Epithelial cell of esophagus (primary cell): ENCODE measurements at places on chromosomes 2 and 18.

DNA sequence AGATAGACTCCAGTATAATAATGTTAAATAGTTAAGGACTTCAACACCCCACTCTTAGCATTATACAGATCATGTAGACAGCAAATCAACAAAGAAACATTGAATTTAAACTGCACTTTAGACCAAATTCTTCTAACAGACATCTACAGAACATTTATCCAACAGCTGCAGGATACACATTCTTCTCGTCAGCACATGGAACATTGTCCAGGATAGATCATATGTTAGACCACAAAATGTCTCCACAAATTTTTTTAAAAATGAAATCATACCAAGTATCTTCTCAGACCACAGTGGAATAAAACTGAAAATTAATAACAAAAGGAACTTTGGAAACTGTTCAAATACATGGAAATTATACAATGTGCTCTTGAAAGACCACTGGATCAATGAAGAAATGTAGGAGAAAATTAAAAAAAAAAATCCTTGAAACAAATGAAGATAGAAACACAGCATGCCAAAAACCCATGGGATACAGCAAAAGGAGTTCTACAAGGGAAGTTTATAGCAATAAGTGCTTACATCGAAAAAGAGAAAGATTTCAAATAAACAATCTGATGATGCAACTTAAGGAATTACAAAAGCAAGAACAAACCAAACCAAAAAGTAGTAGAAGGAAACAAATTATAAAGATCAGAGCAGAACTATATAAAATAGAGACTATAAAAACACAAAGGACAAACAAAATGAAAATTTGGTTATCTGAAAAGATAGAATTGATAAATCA is 12.3 kb upstream of the SPP2 start:
- no peak for DNase-seq

DNA sequence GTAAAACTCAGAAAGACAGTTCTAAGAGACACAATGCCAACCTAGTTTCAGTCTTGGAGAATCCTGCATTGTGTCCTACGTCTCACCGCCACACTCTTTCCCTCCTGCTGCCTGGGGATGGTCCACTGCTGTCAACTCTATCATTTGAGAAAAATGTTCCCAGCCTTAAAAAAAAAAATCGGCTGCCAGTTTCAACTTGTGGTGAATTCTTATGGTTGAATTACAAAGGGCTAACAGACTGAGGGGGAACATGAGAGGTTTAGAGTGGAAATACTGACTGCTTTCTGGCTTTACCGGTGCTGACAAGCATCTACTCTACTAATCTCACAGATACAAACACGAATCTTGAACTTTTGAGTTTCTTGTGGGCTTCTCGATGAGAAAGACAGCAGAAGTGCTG is 74.0 kb downstream of the NAB1 start:
- DNase-seq: peak; percentile 76

- no peak for DNase-seq
Observed at GRCh38 chr2:202861987-202862386, 9.6 kb downstream of the ICA1L start.

GRCh38 chr2:170714381-170715061 is 616 bp upstream of the SP5 start:
- no peak for DNase-seq

- peak; percentile 51 for DNase-seq
Observed at GRCh38 chr2:85410584-85411404, 628 bp upstream of the CAPG start.

DNA sequence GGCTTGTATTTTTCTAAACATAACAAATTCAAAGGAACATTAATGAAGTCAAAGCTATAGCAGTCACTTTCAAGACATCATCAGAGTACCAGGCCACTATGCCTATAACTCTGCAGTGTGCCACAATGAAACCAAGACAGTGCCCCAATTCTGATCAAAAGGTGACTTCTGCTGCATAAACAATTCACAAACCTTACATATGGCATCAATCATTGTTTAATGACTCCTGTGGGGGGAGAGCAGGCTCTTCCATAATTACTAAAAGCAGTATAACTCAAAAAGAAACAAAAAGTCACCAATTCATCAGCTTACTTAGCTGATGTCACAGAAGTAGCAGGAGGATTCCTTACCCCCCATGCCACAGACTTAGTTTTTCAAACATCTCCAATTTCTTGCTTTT is 15.5 kb downstream of the LPIN2 start:
- DNase-seq: no peak

DNA sequence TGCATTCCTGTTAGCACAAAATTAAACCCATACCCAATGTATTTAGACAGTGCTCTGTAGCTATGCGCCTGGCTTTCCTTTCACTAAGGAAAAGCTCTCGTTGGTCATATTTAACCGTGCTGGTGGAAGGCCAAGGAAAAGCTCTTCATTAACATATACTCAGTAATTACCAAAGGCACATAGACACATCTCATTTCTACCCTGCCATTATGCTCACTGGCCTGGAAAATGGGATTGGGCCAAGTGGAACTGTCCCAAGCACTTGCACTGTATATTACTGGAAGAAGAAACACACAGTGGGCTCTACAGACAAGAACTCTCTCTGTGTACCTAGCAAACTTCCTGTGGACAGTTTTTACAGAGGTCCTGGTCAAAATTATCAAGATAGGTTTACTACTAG is 274.4 kb downstream of the ERBB4 start:
- no peak for DNase-seq

- no peak for DNase-seq
Observed at GRCh38 chr18:37540424-37541138, 25.0 kb downstream of the CELF4 start.

DNA sequence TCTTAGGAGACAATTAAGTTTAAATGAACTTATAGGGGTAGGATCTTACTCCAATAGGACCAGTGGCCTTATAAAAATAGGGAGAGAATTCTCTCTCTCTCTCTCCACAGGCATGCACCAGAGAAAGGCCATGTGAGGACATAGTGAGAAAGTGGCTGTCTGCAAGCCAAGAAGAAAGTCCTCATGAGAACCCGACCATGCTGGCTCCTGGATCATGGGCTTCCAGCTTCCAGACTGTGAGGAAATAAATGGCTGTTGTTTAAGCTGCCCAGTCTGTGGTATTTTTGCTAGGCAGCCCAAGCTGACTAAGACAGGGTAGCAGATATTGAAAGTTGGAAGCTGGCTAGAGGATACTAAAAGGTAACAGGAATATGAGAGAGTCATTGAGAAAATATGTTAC is 454.0 kb downstream of the NBAS start:
- no peak for DNase-seq

GRCh38 chr2:219460424-219460926 is 25.8 kb downstream of the SPEG start:
- no peak for DNase-seq

- DNase-seq: no peak
Observed at GRCh38 chr2:215537611-215538010, 101.7 kb upstream of the FN1 start.

DNA sequence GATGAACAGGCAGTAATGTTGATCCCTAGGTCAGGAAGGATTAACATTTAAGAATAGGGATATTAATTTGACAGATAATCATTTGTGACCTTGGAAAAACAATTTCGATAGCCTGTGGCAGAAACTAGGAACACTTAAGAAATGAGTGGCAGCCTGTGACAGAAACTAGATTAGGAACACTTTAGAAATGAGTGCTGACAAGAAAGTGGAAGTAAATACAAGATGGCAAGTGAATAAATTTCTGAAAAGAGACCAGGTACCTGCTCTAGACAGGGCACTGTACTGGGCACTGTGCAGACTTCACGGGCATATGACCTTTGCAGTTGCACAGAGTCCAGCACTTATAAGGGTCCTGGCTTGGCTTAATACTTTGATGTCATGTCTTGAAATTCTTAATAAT is 5.5 kb upstream of the HNRNPA3 start:
- no peak for DNase-seq

GRCh38 chr2:230902180-230902899 is 22.7 kb downstream of the GPR55 start:
- DNase-seq: peak; percentile 72

- peak; percentile 11 for DNase-seq
Observed at GRCh38 chr18:55047546-55047945, 88.3 kb upstream of the CCDC68 start.

DNA sequence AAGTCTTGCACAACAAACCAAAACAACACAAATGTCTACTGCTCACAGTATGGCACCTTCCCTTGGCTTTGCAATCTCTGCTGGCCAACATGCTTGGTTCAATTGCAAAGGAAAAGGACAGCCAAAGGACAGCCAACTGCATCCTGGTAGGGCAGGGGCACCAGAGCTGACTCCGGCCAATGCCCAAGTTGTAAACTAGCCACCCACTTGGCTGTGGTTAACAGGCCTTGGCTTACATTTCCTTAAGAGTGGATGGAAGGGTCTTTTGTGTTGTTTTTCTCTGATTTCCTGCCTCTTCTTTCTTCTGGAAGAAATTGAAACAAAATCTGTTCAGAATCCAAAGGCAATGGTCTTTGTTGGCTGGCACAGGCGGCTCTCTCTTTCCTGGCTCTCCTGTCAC is 119.1 kb upstream of the TRIB2 start:
- no peak for DNase-seq

GRCh38 chr2:3692375-3692774 is 11.0 kb upstream of the DCDC2C start:
- peak; percentile 48 for DNase-seq

DNA sequence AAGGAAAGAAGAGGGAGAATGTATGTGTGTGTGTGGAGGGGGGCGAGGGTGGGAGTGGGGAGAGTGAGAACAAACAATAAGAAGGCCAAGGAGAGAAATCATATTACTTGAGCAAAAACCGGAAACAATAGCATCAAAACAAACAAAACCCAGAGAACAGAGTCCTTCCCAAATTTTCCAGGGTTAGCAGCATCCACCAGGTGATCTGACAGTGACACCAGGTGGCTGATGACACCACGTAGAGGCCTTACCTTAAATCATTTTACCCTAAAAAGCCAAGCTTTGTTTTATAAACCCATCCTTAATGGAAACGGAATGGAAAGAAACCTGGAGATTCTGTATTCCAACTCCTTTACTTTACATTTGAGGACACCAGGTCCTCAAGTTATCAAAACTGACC is 42.9 kb downstream of the CDCA7 start:
- peak; percentile 37 for DNase-seq

- peak; percentile 60 for DNase-seq
Observed at GRCh38 chr2:212669761-212670160, 131.2 kb upstream of the ERBB4 start.

- no peak for DNase-seq
Observed at GRCh38 chr18:76953583-76954233, 131.4 kb downstream of the ZNF236 start.

GRCh38 chr2:64263315-64263714 is 119.1 kb upstream of the PELI1 start:
- DNase-seq: peak; percentile 94

GRCh38 chr18:79905389-79905911 is 46.0 kb downstream of the SLC66A2 start:
- DNase-seq: peak; percentile 11

DNA sequence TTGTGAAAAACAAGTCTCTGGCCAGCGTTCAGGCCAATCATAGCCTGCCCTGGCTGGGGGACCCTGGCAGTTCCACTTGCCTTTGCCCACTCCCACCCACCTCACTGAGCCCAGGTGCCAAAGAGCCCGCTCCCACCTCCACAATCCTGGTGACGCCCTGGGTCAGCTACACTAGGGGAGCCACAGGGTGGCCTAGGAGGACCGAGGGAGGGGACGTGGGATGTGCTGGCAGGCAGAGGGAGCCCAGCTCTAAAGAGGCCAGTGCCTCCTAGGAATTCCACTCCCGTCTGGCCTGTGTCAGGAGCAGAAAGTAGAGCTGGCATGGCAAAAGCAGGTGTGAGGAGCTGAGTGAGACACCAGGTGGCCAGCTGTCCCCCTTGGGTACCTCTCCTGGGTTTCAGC is 49.3 kb downstream of the TNS1 start:
- DNase-seq: no peak

DNA sequence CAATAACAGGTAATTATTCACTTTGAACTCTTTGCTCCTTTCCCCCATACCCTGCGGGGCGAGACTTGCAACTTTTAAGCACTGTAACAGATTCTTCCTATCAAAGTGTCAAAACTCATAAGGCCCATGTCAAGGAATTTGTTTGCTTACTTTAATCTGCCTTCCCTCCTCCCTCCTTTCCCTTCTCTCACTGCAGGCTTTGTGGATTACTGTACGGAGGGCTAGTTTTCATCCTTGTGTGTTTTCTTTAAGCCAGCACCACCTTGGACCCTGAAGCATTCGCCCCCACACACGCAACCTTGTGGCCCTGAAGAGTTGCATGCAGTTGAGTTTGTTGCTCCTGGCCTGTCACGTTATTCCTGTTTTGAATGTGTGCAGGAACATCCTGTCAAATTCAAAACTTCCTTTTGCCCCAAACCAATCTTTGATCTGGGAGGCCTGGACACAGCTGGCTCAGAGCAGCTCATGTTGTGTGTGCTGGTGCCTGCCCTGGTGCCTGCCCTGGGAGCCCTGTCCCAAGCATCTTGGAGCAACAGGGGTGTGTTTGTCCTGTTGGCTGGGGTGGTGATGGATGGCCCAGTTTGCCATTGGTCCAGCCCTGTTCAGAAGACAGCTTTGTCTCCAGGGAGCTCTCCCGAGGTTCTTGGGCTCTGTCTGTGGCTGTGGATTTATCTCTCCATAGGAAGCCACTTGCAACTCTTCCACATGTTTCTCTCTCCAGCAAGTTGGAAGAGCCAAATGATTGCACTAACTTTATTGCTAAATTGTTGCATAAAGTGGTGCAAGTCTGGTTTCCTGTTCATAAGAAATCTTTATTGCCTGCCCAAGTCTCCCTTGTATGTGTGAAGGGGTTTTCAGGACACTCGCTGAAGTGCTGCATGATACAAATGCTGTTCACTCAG is 199.6 kb downstream of the VAPA start:
- no peak for DNase-seq

DNA sequence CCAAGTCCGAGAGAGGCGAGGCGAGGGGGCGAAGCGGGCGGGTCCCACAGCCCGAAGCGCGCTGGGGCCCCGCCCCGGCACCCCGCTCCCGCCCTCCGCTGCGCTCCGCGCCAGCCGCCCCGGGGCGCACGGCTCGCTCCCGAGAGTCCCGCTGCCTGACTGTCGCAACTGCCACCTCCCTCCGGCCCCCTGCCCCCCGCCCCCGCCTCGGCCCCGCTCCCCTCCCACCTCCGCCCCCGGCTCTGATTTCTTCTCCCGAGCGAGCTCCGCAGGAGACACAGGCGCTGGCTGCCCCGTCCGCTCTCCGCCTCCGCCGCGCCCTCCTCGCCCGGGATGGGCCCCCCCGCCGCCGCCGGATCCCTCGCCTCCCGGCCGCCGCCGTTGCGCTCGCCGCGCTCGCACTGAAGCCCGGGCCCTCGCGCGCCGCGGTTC is at the start of gene WNT6:
Gene WNT6, plus strand, starts transcription at position 250 of the 432 bp plus-strand sequence. CDS start 233 bp downstream, outside the sequence.
- DNase-seq: peak; percentile 28

- DNase-seq: peak; percentile 95
Observed at GRCh38 chr2:14632133-14632936, at the start of gene LRATD1. Gene LRATD1 (plus strand): TSS chr2:14632717. CDS start chr2:14633980, 1,263 bp downstream.

- DNase-seq: no peak
Observed at GRCh38 chr2:150327564-150328489, 159.6 kb downstream of the RND3 start.

- peak; percentile 86 for DNase-seq
Observed at GRCh38 chr2:178238154-178238521, 43.8 kb downstream of the OSBPL6 start.

- no peak for DNase-seq
Observed at GRCh38 chr2:200590090-200590489, 4.3 kb downstream of the AOX1 start.

GRCh38 chr2:42764096-42764495 is at the start of gene OXER1:
Gene OXER1 (minus strand): TSS chr2:42764135. CDS start chr2:42764062, 73 bp downstream.
- DNase-seq: no peak
